Stimulated activated memory B cell treated with anti-CD40 and anti-IgM and Interleukin-4, amounts not matched to agents 10 μg/mL and 1 μg/mL and 100 μg/mL, for 72 hours (primary cell): ENCODE measurements at places on chromosomes 3 and 15.

DNA sequence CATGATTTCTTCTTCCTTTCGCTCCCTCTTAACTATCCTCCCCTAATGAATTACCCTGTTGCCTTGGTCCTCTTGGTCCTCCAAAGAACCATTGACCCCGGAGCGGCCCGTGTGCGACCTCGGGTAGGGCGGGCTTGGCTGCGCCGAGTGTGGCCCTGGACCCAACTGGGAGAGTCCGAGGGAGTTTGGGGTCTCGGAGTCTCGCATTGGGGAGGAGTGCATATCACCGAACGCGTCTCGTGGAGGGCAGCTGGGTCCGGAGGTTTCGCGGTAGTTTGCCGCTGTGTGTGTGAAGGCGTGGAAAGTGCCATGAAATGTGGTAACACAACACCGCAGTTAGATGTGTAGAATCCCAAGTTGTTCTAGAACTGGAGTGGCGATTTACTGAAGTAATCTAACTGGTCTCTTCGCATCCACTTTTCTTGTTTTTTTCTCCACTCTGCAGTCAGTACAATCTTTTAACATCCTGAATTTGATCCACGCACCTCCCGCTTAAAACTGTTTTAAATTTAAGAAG is 363 bp downstream of the GTF2E1 start:
- ATAC-seq, result peak; percentile 31

DNA sequence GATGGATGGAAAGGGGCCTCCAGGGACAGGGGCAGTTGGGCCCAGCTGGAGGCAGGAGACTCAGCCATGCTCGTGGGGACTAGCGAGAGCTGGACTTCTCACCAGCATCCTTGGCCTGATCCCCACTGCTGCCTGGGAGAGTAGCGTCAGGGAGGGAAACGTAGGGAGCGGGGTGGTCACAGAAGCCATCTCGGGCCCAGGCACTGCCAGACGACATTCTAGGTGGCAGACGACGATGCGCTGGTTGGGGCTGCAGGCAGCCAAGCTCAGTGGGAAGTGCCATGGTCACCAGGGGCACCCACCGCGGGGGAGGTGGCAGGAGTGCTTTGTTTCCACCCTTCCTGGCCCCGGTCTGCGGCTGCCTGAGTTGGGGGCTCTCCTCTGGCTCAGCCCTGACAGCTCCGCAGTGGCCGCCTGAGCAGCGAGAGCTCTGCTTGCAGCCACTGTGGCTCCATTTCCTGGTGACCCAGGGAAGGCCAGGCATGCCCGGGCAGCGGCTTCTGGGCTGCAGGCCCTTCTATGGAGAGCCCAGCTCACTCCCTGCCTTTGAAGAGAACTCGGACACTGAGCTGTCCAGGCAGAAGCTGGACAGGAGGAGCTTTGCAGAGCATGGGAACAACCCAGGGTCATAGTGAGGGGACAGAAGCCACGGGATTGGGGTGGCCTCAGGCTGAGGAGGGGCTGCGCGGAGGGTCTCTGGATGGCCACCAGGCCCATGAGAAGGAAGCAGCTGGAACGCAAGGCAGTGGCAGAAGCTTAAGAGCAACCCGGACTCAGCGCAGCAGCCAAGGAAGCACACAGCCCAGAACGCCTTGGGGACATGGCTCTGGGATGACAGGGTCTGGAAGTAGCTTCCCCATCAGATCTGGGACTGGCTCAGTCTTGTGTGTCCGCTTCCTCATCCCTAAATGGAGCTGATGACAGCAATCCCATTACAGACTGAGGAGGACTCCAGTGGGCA is 30.8 kb downstream of the KLHL25 start:
- no peak for ATAC-seq

DNA sequence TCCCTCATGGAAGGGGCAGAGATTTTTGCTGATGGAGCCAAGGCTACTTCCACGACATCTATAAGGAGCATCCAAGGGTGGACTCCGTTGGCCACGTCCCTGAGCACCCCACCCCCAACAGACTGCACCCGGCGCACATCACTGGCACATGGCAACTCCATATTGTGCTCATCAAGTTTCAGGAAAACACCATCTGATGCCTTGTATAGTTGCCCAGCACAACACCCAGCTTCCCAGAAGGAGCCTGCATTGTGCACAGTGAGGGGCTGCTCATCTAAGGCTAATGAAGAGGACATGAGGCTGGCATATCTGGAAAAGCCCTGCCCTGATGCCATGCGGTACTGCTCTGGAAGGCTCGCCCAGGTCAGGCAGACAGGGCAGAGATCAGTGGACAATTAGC is 15.0 kb upstream of the CACNA2D2 start:
- no peak for ATAC-seq

GRCh38 chr3:123861081-123861836 is 22.9 kb downstream of the MYLK start:
- peak; percentile 44 for ATAC-seq

- peak; percentile 83 for ATAC-seq
Measured at GRCh38 chr3:61008998-61009380, 242.3 kb downstream of the FHIT start.

DNA sequence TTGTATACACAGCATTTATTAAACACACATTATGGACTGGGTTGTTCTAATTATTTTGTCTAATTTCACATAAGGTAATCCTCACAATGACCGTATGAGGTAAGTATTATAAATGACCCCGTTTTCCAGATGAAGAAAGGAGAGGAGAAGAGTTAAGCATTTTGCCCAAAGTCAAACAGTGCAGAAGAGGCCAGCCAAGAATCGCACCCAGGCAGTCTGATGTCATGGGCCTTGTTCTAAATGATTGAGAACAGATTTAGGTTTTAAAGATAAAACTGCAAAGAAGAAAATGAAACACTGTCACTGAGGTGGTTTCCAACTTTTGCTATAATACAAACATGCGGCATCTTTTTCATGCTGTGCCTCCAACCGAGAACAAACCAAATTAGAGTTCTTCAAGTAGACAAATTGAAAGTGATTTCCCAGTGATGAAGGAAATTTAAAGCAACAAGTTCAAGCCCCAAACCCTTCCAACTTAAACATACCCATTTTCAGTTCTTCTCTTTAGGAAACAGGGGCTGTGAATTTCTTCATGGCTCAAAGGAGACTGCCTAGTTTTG is 155.3 kb downstream of the THRB start:
- no peak for ATAC-seq

GRCh38 chr3:195071916-195072820 is 198.8 kb downstream of the XXYLT1 start:
- ATAC-seq, result no peak

DNA sequence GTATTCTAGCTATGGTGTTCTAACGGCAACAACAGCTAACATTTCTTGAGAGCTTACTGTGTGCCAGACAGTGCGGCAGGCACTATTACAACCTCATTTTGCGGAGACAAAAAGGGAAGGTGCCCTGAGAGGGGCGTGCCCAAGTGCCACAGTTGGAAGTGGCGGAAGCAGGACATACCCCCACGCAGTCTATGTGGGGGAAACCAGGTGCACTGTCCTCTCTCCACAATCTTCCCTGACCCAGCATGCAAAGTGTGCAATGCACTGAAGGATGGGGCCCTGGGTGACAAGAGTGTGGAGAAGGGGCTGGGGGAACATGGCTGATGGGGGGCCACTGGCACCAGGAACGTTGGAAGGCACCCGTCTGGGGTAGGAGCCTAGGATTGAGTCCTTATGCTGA is 8.6 kb downstream of the ANP32A start:
- ATAC-seq, result no peak

GRCh38 chr3:4310971-4311370 is 7.8 kb downstream of the SETMAR start:
- ATAC-seq, result no peak

DNA sequence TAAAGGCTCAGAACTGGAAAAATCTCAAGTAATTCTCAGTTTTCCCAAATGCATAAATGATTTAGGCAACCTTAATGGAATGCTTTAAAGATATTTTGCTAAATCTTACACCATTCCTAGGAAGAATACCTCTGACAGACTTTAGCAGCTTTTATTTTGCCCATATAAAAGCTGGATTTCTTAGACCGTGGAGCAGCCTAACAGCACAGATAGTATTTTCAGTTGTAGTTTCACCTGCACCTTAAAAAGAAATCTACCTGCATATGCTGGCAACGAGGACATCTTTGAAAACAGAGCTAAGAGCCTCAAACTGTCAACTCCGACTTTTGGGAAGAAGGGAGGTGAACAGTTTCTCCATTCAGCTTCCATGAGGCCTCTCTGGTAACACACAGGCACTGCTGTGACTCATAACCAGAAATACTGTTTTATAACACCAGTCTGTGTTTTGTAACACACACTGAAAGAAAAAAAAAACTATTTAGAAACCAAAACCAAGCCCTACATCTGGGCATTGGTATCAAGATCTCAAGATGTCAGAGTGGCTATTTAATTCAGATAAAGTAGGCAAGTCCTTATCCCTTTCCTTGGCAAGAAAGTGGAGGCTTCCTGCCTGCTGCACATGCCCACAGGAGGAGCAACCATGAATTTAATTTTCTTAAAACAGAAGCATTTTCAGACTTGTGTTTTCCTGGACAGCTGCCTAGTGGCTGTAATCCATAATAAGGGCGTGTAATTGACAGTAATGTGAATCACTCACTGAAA is 181.5 kb upstream of the ICE2 start:
- ATAC-seq, result no peak

DNA sequence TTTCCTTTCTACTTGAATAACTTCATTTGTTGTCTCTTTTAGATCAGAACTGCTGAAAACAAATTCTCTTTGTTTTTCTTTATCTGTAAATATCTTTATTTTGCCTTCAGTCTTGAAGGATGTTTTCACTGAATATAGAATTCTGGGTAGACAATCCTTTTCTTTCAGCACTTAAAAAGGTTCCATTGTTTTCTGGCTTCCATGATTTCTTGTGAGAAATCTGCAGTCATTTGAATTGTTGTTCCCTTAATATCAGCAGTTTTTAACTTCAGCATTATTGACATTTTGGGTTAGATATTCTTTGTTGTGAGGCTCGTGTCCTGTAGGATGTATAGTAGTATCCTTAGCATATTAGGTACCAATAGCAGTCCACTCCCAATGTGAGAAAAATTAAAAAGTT is 65.8 kb downstream of the SV2B start:
- ATAC-seq, result no peak

DNA sequence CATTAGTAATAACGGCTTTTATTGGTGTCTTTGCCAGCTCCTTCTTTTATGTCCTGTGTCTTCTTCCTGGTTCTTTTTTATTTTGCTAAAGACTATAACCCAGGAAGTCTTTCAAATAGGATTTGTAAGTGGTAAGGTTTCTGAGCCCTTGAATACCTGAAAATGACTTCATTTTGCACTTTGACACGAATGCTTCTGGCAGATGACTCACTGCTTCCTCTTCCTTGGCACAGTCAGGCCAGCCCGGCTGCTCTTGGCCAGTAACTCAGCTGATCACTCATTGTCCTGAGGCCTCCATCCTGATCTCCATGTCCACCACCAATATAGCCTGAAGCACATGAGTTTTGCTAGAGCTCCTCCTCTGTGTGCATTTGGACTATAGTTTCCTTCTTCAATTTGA is 48.7 kb upstream of the NR2E3 start:
- no peak for ATAC-seq

GRCh38 chr15:36982430-36982829 is 117.9 kb downstream of the MEIS2 start:
- ATAC-seq, result no peak

- no peak for ATAC-seq
Measured at GRCh38 chr3:50551681-50552435, 15.7 kb downstream of the C3orf18 start.

DNA sequence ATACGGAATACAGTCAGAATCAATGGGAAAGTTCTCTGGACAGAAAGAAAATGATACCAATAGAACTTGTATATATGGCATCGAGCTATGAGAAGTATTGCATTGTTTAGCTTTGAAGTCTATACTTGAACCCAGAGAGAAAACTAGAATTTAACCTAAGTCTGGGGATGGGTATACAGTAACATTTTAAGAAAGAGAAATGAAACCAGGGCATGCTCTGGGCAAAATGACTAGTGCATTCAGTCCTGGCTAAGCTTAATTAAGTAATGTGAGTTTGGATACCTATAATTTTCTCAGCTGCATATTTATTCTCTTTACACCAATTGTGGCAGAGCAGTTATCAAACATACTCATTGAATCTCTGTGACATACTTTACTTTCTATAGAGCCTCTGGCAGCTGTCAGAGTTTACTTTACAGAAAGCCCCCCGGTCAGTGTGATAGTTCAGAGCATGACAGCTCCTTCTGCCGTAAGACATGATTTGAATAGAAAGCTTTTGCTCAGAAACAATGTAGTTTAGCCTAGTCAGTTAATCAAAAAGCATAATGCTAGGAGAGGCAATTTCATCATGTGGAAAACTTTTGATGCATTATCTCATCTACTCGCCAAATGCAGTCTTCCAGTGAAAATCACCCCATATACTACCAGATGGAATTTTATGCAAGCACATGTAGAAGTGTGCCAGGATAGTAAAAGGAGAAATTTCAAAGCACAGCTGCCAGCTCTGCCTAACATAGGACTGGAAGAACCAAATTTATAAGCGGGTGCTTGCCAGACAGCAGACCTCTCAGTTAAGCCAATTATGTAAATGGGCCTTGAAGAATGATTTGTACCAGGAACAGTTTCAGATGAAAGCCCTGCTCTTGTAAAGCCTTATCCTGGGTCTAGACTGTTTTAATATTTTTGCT is 40.7 kb downstream of the OXSM start:
- no peak for ATAC-seq

DNA sequence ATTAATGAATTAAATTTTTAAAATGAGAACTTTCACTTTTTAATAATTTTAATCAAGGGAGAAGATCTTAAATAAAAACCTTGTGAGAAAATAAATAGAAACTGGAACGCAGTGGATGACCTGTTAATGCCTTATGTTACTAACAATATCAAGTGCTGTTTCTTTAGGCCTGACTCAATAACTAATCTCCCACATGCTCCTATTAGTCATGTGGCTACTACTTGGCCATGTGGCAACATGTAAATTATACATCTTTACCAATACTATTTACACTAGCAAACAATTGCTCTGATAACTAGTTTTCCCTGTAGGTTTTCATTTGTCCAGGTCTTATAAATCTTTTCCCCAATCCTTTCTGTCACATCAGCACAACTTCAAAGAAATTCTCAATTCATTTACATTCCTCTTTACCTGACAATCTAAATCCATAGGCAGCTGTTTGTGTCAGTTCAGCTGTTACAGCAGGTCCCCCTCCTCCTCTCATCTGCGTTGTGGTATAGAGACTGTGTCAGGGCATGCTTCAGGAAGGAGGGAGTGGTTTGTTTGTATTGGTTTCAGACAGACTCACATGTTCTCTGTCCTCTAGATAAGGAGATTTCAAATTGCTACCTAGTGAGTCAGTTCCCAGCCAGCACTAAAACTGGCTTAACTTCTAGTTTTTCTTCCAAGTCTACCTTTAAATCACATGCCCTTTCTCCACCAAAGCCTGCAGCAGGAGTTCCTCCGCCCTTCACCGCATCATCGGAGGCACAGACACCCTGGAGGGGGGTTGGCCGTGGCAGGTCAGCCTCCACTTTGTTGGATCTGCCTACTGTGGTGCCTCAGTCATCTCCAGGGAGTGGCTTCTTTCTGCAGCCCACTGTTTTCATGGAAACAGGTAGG is 11.3 kb upstream of the C3orf52 start:
- no peak for ATAC-seq

DNA sequence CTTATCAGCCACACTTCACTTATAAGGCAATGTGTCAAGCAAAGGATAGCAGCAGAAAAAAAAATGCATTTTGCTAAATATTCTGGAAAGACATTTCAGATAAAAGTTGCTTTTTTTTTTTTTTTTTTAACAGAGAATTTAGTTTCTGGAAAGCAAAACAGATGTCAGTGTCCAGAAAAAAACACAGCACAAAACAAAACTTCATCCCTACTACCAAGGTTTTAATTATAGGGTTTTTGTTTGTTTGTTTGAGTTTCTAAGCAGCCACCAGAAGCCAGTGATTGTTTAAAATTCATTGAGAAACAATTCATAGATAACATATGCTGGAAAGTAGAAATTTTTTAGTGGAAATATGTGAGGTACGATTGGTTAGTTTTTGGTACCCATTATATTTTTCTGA is 1202.7 kb downstream of the OTOL1 start:
- ATAC-seq, result no peak
